ENCODE measurements at places on chromosomes 3 and 15. TPM values are rescaled to one million over a fixed set of nuclear protein-coding genes. Genes with fewer than 3 reads are reported as not detected.

Gene CRABP1
- total RNA-seq, result not detected

Gene PIERCE2
- not detected for total RNA-seq

Gene LYZL4
- not detected for total RNA-seq

Gene FYTTD1
- 23.7 TPM for total RNA-seq

Gene PROS1
- 1.1 TPM for total RNA-seq

Gene VEPH1
- total RNA-seq, result not detected

Gene HDAC11
- 3.6 TPM for total RNA-seq

Gene ZPLD1
- 0.11 TPM for total RNA-seq

GRCh38 chr15:100732211-100733055, 130.0 kb downstream of the ASB7 start:
- no peak for ATAC-seq

GRCh38 chr3:98628317-98628716, 34.9 kb upstream of the CPOX start:
- no peak for ATAC-seq

DNA sequence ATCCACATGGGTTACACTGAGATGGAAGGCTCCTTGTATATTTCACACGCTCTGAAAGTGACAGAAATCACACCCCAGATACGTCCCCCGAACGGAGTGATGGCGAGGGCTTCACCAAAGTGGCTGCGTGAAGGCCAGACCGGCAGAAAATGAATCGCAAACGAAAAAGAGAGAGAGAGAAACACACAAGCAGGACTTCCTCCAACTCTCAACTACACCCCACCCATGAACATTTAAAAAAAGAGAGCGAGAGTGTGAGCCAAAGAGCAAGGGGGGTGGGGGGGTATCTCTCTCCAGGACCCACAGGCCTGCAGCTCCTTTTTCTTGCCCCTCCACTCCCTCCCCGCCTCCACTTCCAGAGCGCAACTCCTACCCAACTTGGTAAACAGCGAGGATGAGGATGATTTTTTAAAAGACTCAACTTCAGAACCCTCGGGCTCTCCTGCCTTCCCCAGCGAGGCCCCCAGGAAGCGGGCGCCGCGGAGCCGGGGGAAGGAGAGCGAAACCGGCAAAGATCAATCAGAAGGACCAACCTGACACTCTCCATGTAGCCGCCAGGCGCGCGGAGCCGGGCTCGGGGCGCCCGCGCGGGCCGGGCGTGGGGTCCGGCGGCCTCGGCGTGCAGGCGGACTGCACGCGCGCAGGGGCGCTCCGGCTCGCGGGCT, 519.1 kb downstream of the FOXP1 start:
- ATAC-seq, result peak; percentile 20

DNA sequence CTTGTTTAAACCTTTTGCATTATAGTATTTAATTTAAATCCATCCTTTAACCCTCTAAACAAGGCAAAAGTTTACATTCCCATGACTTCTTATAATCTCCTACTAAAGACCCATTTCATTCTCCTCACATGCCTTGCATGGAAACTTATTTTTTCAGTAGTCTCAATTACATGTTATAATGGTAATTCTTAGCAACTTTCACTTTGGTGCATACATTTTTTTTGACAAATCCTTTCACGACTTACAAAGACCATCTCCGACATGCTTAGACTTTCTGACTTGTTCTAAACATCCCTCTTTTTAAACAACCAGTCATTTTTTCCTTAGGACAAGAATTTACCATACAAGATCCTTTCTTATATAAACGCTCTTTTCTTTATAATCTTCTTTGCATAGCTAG, 615.4 kb upstream of the GBE1 start:
- ATAC-seq, result no peak

- ATAC-seq, result peak; percentile 96
Measured at GRCh38 chr3:39288300-39288808, 8.5 kb upstream of the CX3CR1 start.

Data from activated T-helper 17 cell treated with anti-CD3 and anti-CD28 coated beads, Interleukin-2, amount 50 U/mL, for 72 hours (primary cell).